ENCODE measurements at places on chromosomes 16 and 17.

GRCh38 chr16:79062821-79063220 is 537.7 kb downstream of the MAF start:
- DNase-seq, result no peak

DNA sequence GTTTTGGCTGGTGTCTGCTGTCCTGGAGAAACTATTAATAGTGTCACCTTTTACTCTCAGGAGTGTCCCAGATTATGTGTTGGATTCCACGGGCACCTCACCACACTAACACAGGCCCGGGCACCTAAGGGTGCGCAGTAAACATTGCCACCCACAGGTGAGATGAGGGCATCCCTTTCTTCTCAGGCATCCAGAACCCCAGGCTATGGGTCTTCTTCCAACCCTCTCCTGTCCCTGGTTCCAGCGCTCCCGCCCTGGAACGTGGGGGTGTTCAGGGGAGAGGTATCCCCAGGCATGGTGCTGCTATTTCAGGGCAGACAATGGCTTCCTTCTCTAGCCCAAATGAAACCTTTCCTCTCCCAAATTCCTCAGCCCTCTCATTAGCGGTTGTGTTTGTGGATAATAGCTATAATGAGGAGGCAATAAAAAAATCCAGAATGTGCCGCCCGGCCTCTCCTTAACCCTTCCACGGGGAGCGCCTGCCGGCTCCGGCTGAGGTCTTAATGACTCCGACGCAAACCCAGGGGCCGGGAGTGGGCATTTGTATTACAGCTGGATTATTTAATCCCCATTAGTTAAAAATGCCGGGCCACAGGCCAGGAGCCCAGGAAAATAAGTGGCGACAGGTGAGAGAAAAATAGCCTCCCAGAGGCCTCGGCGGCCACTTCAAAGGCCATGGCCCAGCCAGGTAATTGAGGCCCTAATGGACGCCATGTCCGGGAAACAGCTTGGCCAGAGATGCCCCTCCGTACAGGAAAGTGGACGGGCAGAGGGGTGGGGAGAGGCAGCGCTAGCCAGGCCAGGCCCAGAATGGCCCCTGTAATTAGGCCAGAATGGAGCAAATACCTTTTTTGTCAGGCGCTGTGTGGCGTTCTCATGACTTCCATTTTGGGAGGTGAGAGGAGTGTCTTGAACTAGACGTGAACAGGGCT is 102.8 kb downstream of the IRX5 start:
- DNase-seq, result no peak

GRCh38 chr16:2598723-2599122 is 60.9 kb downstream of the PDPK1 start:
- no peak for DNase-seq

DNA sequence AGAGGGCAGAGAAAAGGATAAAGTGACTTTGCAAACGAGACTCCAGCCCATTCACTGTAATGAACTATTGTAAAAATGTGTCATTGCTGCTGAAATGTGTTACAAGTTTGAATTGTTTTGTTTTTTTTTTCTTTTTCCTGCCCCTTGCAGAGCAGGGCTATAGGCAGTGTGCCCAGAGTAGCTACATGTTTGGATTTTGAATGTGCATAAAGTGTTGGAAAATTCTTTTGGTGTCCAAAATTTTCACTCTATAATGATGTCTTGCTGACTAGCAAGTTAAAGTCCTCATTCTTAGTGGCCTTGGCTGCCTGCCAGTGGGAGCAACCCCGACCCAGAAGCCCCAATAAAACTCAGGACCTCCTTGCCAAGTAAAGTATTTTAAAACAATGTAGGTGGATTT is 66.5 kb downstream of the IGF2BP1 start:
- no peak for DNase-seq

DNA sequence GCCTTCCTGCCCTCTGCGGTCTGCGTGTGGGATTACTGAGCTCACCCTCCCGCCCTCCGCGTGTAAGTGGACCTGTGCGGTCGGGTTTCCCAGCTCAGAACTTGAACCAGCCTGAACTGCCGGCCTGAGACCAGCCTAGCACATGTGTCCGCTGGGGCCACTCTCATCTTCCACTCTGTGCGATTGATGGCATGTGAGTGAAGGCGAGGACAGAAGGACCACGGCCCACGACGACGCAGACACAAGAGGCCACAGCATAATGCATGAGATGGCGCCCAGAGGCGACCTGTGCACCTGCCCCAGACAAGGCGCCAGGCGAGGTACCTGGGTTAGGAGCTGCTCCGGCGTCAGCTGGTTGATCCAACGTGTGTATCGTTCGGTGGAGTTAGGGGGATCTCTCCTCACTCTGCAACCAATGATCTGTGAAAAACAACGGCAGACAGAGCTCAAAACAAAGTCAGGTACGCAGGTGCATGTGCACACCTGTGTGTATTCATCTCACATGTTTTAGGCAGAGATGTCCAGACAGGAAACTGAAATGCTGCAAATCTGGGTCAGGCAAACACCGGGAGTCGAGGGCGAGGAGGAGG is 74.5 kb upstream of the METRNL start:
- DNase-seq, result no peak

DNA sequence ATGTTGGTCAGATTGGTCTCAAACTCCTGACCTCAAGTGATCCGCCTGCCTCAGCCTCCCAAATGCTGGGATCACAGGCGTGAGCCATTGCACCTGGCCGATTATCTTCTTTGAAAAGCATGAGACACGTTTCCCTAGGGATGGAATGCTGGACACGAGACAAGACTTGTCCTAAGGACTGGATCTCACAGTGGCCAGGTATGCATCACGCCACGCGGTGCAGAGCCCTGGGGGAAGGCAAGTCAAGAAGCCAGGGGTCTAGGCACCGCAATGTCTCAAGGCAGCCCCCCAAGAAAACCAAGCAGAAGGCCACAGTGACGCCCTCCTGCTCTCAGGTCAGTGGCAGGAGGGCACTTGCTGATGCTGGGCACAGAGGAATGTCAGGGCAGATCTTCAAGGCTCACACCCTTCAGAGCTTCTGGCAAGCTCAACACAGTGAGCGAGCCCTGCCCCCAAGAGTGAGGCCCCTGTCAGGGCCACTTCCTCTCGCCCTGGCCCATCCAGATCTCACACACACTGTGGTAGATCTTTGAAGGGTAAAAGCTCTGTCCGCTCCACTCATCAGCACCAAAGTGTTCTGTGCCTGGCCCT is 134.7 kb downstream of the ZNF778 start:
- DNase-seq, result no peak

DNA sequence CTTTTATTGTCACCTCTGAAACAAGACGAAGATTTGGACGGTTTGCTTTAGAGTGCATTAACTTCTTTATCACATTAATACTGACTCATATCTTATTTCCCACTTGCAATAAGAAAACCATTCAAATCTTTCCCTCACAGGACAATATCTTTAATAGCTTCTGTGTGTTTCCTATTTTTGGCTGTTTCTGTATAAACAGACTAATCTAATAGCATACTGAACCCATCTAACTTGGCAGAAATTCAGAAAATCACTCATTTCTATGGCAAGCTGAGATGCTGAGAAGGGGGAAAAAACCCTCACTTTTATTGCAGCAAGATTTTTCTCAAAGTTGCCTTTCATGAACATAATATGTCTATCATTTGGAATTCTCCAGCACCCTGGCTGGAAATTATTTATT is 524.9 kb downstream of the WWOX start:
- DNase-seq, result no peak

DNA sequence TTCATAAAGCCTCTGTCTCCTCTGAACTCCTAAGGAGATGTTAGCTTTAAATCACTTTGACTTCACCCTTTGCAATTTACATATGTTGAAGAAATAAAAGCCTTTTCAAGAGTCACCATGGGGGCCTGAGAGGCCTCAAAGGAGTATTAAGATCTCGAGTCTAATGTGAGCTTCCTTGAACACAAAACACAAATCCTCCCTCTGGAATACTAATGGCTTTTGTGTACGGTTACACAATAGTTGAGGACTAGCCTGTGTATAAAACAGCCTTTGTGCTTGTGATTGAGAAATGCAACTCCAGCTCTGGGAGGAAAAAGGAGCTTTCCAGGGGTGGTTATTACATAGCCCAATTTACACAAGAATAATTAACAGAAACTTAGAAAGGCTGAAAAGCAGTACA is 1140.2 kb downstream of the CDH11 start:
- no peak for DNase-seq

GRCh38 chr16:68369697-68370580 is 59.1 kb downstream of the PRMT7 start:
- DNase-seq, result peak; percentile 32

- peak; percentile 82 for DNase-seq
Measured at GRCh38 chr16:85563515-85564276, 49.4 kb upstream of the GSE1 start.

DNA sequence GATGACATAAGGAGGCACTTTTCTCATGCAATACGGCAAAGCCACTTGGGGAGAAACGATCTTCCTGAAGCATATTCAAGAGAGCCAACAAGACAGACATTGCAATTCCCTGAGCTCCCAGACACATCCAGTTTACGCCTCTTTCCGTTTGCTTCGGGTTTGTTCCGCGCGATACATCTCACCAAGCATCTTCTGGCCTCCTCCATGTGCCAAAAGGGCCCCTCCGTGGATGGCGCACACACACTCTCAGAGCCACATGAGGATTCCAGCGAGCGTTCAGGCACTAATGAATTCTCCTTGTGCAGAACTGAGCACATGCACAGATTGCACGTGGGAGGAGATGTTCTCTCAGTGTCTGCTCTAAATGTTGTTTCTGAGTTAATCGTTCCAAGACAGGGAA is 146.7 kb upstream of the SHISA6 start:
- no peak for DNase-seq

GRCh38 chr17:47223007-47223406 is 13.9 kb downstream of the MYL4 start:
- peak; percentile 23 for DNase-seq

DNA sequence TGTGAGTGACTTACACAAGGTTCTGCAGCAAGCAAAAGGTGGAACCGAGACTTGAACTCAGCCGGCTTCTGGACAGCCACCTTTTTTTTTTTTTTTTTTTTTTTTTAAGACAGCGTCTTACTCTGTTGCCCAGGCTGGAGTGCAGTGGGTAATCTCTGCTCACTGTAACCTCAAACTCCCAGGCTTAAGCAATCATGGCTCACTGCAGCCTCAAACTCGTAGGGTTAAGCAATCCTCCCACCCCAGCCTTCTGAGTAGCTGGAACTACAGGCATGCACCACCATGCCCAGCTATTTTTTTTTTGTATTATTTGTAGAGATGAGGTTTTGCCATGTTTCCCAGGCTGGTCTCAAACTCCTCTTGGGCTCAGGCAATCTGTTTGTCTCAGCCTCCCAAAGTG is 55.2 kb upstream of the GOT2 start:
- DNase-seq, result no peak

- no peak for DNase-seq
Measured at GRCh38 chr17:8697323-8697741, 47.3 kb downstream of the CCDC42 start.

DNA sequence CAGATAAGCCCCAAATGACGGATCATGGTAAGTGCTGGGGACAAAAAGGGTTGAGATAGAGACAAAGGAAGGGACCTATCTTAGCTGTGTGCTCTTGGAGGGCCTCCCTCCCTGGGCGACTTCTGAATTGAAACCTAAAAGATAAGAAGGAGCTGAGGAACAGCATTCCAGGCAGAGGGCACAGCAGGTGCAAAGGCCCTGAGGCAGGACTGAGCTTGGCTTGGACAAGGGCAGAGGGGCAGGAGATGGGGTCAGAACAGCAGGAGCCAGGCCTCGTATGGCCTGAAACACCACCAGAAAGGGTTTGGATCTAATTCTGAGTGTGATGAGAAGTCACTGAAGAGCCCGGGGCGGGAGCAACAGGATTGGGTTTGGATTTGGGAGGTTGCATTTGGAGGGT is 75.4 kb downstream of the RTN4RL1 start:
- DNase-seq, result no peak

DNA sequence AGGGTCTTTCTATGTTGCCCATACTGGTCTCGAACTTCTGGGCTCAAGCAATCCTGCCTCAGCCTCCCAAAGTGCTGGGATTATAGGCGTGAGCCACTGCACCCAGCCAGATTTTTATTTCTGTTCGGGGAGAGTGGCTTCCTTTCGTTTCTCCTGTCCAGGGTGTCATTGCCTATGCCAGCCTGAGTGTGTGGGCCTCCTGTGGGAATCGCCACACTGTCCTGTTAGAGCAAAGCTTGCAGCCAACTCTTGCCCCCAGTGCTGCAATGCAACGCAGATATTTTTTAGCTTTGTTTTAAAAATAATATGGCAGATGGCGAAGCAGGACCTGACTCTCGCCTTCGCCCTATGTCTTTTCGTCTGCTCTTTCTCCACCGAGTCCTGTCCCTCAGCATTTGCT is 395.0 kb downstream of the SNX29 start:
- DNase-seq, result no peak

- DNase-seq, result no peak
Measured at GRCh38 chr17:47604598-47604927, 45.2 kb upstream of the KPNB1 start.

Data from RPMI7951 (cell line).